ENCODE measurements at places on chromosomes 7 and 10.

- no peak overlapping the region for H3K27ac ChIP-seq
- DNase-seq = no peak
- H3K36me3 ChIP-seq = no peaks in the 10 kb centered on the region
- no peaks in the 10 kb centered on the region for H3K27me3 ChIP-seq
Observed at GRCh38 chr7:613442-614140, 93.9 kb upstream of the PDGFA start.

- H3K36me3 ChIP-seq = no peaks in the 10 kb centered on the region
- peak; percentile 64 for DNase-seq
- H3K27ac ChIP-seq = peak overlapping the region; percentile 60
- no peaks in the 10 kb centered on the region for H3K27me3 ChIP-seq
- peaks cover 17% of the 10 kb centered on the region for H3K4me1 ChIP-seq
Observed at GRCh38 chr10:133378251-133379096, 588 bp upstream of the PAOX start.

DNA sequence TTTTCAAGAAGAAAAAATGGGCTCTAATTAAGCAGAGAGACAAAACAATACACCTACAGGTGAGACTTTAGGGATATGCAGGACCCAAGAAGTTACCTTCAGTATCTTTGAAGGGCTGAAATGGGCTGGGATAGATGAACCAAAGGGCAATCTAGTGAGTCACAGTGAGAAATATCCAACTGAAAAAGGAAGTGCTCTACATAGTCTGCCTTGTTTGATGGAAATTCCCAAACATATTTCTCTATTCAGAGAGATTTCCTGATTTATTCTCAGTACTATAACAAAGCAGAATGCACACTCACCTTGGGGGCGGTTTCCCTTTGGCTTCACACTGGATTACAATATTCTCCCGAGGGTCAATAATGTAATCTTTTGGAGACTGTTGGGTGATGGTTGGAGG lies 104.1 kb upstream of the LAMB4 start:
- H3K36me3 ChIP-seq = no peaks in the 10 kb centered on the region
- no peaks in the 10 kb centered on the region for H3K27me3 ChIP-seq
- H3K4me3 ChIP-seq = no peak overlapping the region
- H3K4me1 ChIP-seq = no peaks in the 10 kb centered on the region

GRCh38 chr7:137829337-137829992 lies 17.3 kb downstream of the DGKI start:
- H3K36me3 ChIP-seq = no peaks in the 10 kb centered on the region
- no peaks in the 10 kb centered on the region for H3K27me3 ChIP-seq
- no peaks in the 10 kb centered on the region for H3K4me1 ChIP-seq
- no peak overlapping the region for H3K27ac ChIP-seq
- H3K4me3 ChIP-seq = no peak overlapping the region
- DNase-seq = no peak

DNA sequence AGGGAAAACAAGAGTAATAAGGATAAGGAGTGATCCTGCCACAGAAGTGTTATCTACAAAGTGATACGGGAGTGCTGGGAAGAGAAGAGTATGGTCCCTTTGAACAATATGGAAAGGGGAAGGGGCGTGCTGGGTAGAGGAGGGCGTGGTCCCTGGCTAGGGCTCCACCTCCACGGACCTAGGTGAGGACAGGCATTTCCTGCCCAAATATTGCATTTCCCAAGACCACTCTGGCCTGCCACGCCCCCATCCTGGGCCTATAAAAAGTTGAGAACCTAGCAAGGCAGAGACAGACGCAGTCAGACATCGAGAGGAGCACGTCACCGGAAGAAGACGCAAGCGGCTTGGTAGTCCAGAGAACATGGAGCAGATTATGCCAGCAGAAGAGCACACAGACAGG lies 22.8 kb downstream of the VSTM4 start:
- no peaks in the 10 kb centered on the region for H3K4me1 ChIP-seq
- H3K36me3 ChIP-seq = no peaks in the 10 kb centered on the region
- H3K27me3 ChIP-seq = no peaks in the 10 kb centered on the region
- no peak overlapping the region for H3K27ac ChIP-seq
- no peak overlapping the region for H3K4me3 ChIP-seq
- no peak for DNase-seq

GRCh38 chr10:108899670-108900069 lies 1023.6 kb downstream of the XPNPEP1 start:
- no peak overlapping the region for H3K4me3 ChIP-seq
- H3K4me1 ChIP-seq = no peaks in the 10 kb centered on the region
- no peaks in the 10 kb centered on the region for H3K36me3 ChIP-seq

DNA sequence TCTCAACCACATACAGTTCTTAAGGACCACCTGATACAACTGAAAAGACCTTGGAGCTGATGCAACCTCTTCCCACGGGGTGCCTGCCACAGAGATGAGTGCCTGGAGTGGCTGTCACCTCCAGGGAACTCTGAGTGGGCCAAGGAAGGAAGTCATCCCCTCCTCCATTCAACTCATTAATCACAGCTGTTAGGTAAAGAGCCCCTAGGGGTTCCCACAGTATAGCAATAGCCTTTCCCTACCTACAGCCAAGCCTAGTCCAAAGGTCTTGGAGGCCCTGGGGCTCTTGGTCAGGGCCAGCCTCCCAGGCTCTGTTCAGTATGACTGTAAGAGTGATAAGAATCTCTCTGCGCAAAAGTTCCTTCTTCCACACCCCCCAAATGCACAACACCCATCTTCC lies 70.4 kb upstream of the NFE2L3 start:
- no peaks in the 10 kb centered on the region for H3K36me3 ChIP-seq
- DNase-seq = no peak
- no peak overlapping the region for H3K27ac ChIP-seq
- H3K4me1 ChIP-seq = peaks cover 8% of the 10 kb centered on the region
- peaks cover 15% of the 10 kb centered on the region for H3K27me3 ChIP-seq

DNA sequence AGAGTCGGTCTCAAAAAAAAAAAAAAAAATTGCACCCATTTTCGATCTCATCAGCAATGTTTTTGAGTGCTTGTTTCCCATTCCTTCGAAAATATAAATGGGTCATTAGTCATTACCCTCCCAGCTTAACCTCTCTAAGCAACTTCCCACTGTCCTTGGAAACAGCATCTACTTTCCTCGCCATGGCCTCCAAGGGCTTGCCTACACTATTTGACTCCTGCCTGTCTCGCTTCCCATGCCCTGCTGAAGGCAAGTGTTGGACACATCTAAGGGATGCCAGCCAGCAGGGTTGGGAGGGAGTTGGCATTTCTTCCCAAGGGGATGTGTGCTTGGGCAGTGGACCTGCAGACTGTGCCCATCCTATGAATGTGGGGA lies 12.7 kb upstream of the RHBDD2 start:
- H3K4me3 ChIP-seq = no peak overlapping the region
- no peaks in the 10 kb centered on the region for H3K4me1 ChIP-seq
- no peak overlapping the region for H3K27ac ChIP-seq
- H3K27me3 ChIP-seq = no peaks in the 10 kb centered on the region

DNA sequence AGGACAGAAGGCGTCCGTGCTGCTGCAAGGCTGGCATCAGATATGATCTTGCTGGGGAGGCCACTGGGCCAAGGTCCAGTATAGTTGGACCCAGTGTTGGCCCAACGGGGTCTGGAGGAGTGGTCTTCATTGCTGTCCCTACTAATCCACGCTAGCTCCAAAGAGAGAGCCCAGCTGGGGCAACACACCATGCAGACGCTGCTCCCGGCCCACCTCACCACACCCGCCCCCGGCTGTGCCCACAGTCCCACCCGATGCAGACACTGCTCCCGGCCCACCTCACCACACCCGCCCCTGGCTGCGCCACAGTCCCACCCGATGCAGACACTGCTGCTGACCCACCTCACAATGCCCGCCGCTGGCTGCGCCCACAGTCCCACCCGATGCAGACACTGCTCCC lies 121.5 kb downstream of the VIPR2 start:
- DNase-seq = no peak
- H3K27me3 ChIP-seq = no peaks in the 10 kb centered on the region
- H3K4me3 ChIP-seq = no peak overlapping the region
- H3K27ac ChIP-seq = no peak overlapping the region

- no peaks in the 10 kb centered on the region for H3K27me3 ChIP-seq
- no peaks in the 10 kb centered on the region for H3K4me1 ChIP-seq
- DNase-seq = no peak
- H3K4me3 ChIP-seq = no peak overlapping the region
Observed at GRCh38 chr7:78125884-78126283, 327.3 kb downstream of the PHTF2 start.

DNA sequence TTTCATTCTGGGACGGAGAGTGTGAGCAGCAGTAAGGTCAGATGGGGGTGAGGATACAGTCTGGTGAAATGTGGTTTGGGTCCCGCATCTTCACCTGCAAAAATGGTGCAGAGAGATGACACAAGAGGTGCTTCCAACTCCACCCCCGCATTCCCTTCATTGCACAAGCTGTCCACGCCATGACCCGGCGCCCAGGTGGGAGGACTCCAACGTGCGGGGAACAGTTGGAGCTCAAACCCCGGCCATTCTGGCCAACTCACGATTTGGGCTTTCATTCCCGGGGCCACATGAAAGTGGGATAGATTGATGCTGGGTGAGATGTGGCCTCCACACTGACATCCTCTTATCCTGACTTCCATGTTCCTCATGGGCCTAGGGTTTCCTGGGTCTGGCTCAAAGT lies 34.6 kb upstream of the ZNF273 start:
- H3K4me1 ChIP-seq = no peaks in the 10 kb centered on the region
- H3K27ac ChIP-seq = no peak overlapping the region
- no peaks in the 10 kb centered on the region for H3K36me3 ChIP-seq
- DNase-seq = no peak
- H3K4me3 ChIP-seq = no peak overlapping the region
- H3K27me3 ChIP-seq = no peaks in the 10 kb centered on the region

DNA sequence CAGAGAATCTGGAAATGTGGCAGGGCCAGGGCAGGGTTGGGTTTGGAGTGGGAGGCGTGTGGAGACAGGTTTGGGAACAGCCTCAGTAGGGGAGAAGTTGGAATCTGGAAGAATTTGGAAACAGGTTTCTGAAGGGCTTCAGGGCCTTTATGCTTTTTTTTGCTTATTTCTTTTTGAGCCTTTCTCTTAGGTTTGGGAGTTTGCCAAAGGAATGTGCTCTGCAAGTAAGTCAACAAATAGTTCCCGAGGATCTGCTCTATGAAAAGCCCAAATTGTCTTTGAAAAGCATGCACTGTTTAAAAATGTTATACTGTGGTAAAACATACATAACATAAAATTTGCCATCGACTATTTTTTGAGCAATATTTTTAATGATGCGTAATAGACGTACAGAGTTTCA lies 86.7 kb upstream of the ADRB1 start:
- no peak overlapping the region for H3K4me3 ChIP-seq
- H3K36me3 ChIP-seq = no peaks in the 10 kb centered on the region
- no peaks in the 10 kb centered on the region for H3K27me3 ChIP-seq

DNA sequence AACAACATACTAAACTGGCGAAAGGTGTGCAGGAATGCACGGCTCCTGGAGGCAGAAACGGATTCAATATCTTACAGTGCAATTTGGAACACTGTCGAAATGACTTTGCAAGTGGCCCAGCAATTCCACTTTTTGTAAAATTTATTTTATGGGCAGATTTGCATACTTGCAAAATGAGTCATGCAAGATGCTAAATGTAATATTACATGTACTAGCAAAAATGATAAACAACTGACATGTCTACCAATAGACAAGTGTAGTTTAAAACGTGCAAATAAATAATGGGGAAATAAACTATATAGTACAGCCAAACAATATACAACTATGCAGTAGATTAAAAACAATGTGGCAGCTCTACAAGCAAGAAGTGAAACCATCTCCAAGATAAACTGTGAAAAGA lies 97.7 kb downstream of the ARHGAP12 start:
- DNase-seq = no peak
- H3K36me3 ChIP-seq = no peaks in the 10 kb centered on the region
- H3K27me3 ChIP-seq = no peaks in the 10 kb centered on the region
- no peak overlapping the region for H3K4me3 ChIP-seq
- H3K4me1 ChIP-seq = no peaks in the 10 kb centered on the region

DNA sequence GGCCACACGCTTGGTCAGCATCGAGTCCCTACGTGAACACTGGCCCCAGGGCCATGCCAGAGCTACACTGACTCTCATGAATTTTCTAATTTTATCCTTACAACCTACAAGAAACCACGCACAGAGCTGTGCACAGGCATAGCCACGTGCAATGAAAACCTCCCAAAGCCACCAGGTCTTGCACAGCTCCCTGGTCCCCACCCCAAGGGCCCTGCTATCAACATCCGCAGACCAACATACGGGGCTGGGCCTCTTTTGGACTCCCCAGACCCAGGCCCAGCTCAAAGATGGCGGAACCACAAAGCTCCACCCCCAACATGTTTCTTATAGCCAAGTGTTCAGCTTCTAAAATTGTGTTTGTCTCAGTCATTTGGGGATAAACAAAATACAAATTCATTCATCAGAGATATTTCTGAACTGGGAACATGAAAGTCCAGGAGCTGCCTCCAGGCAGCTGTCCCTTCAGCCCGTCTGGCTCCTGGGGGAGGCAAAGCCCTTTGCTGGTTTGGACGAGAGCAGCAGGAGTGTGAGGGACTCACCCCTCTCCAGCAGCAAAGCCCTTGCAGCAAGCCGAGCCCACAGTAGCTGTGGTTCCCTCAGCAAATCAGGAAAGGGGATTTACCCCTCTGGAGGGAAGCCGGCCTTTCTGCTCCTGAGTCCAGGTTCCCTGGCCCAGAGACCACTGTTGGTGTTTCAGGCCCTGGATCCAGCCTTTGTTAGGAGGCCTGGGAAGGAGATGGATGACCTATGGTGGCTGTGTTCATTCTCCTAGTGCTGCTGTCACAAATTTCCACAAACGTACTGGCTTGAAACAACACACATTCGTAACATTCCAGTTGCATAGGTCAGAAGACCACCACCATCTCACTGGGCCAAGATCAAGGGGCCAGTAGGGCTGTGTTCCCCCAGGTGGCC lies 75.1 kb downstream of the OAT start:
- no peak overlapping the region for H3K27ac ChIP-seq
- H3K4me3 ChIP-seq = no peak overlapping the region
- no peaks in the 10 kb centered on the region for H3K4me1 ChIP-seq
- H3K27me3 ChIP-seq = no peaks in the 10 kb centered on the region
- DNase-seq = no peak

DNA sequence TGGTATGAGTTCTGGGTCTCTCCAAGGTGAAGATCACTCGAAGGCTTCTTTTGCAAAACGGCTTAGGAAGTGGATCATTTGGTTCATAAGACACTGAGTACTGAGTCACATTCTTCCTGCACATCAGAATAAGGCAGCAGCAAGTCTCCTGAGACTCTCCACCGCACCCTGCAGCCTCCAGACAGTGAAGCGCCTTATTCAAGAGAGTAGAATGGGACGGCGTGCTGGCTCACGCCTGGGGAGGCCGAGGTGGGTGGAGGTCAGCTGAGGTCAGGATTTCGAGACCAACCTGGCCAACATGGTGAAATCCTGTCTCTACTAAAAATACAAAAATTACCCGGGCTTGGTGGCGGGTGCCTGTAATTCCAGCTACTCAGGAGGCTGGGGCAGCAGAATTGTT lies 70.3 kb downstream of the C10orf143 start:
- H3K4me1 ChIP-seq = no peaks in the 10 kb centered on the region
- H3K36me3 ChIP-seq = no peaks in the 10 kb centered on the region

- H3K4me1 ChIP-seq = no peaks in the 10 kb centered on the region
- no peaks in the 10 kb centered on the region for H3K27me3 ChIP-seq
- no peak for DNase-seq
- no peaks in the 10 kb centered on the region for H3K36me3 ChIP-seq
- no peak overlapping the region for H3K4me3 ChIP-seq
Observed at GRCh38 chr10:117801691-117802090, 245.1 kb downstream of the RAB11FIP2 start.
